Hippocampal formation (tissue), 2 donors: ENCODE measurements at places on chromosomes 1 and 21.

GRCh38 chr1:165907256-165907857 lies 79.9 kb downstream of the UCK2 start:
- no peak for DNase-seq

GRCh38 chr1:54371038-54371941 lies 34.9 kb downstream of the SSBP3 start:
- no peak for DNase-seq

- no peak for DNase-seq
These were observed 186.0 kb upstream of the AJAP1 start for GRCh38 chr1:4468386-4468785.

- no peak for DNase-seq
These were observed 30.6 kb downstream of the FAM78B start for GRCh38 chr1:166136222-166136621.
